DMS153 (cell line): ENCODE measurements at places on chromosomes 5 and 9.
A peak's percentile ranks its signal among the peaks of the same experiment; 100 is the strongest.

- DNase-seq = no peak
Observed at GRCh38 chr5:139565411-139566305, 4.5 kb downstream of the UBE2D2 start.

DNA sequence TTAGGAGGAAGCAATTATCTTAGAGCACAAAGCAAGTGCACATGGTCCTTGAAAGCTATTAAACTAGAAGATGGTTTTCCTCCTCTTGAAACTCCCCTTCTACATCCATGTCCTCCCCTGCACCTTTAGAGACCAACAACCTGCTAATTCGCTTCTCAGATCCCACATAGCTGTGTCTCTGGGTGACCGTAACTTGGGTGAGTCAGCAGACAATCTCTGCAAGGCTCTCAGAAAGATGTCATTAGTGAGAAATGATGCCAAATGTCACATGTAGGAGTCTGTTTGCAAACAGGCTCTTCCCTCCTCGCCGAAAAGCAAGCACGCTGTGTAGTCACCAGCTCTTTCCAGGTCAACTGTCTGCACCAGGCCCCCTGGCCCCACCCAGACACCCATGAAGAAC is 291.8 kb downstream of the SLIT3 start:
- no peak for DNase-seq

DNA sequence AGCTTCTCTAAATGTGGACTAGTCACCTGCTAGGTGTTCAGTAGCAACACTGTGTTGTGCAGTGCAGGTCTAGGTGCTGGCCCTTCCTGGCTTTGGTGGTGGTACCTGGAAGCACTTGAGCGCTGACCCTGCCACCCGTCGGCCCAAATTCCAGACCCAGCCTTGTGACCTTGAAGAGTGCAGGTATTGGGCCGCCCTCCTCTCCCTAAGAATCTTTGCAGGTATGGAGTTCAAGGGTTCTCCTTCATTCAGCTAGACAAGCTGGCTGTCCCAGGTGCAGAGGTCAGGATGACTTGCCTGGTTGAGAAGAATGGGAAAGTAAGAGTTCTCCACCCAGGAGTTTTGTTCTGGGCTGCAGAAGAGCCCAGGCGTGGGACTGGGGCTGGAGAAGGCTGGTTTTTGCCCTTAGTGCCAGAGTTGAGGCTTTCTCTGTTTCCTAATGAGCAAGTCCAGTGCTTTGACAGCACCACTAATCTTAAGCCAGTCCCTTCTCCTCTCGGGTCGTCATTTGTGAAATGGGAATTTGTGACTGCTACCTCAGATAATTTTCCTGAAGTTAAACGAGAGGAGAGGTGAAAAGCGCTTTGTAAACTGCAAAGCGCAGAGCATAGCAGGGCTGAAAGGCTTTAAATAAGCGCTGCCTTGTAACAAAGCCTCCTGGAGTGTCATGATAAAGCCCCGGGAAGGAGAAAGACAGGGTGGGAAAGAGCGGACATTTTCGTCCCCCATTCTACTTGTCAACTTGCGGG is 4.0 kb downstream of the FOXE1 start:
- DNase-seq = no peak

DNA sequence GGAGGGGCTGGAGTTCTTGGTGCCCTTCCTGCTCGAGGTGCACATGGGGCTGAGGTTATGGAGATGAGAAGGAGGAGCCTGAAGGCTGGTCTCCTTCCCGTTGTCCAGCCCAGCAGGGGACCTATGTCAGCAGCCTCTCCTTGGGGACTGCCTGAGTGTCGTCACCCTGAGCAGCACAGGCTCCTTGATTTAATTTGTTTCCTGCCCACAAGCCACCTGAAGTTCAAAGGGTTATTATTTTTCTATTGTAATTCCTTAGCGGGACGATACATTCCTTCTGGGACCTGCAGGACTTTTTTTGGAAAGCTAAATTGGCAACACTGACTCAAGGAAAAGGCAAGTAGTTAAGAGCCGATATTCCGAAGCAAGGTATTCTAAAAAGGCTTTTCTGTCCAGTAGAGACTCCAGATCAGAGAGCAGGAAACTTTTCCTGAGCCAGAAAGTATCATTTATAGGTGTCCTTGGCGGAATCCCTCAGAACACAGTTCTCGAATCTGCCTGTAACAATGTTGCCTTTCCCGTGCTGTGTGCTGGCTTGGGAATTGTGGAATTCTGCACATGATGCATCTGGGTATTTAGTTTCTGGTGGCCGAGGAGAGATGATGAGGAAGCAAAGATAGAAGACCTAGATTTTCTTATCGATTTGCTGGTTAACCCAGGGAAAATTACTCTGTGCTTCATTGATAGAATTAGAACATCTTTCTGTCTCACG is 55.4 kb downstream of the ARHGAP26 start:
- no peak for DNase-seq

DNA sequence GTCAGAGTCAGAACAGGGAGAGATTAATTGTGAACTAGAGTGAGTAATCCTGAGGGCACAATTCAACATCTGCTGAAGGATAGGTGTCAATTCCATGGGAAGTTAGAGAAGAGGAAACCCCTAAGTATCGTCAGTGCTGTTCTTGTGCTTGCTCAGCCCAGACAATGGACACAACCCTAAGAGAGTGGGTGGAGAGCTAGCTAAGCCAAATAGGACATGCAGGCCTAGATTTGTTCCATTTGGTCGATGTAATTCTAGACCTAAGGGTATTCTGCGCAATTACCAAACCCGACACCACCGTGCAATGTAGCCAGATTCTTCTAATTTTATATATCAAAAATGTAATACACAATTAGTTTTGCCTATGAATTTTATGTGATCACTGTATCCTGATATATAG is 431.6 kb downstream of the SH3GL2 start:
- no peak for DNase-seq

- DNase-seq = peak; percentile 20
Observed at GRCh38 chr9:134698587-134699342, 57.2 kb downstream of the COL5A1 start.

- DNase-seq = no peak
Observed at GRCh38 chr9:27447031-27447683, 76.9 kb upstream of the IFNK start.

DNA sequence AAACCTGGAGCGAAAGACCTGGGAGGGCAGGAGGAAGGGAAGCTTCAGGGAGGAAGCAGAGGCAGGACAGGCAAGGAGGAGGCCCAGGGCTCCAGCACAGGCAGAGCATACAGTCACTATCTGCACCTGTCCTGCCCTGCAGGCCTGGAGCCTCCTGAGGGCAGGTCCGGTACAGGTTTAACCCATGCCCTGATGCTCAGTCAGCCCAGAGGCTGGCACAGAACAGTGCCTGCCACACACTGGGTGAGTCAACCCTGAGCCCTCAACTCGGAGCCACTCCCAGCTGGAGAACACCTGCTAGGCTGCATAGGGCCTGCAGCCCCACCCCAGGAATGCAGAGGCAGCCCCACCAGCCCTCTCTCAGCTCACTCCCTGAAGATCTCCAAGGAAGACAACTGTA is 161.5 kb upstream of the PHYKPL start:
- DNase-seq = no peak

DNA sequence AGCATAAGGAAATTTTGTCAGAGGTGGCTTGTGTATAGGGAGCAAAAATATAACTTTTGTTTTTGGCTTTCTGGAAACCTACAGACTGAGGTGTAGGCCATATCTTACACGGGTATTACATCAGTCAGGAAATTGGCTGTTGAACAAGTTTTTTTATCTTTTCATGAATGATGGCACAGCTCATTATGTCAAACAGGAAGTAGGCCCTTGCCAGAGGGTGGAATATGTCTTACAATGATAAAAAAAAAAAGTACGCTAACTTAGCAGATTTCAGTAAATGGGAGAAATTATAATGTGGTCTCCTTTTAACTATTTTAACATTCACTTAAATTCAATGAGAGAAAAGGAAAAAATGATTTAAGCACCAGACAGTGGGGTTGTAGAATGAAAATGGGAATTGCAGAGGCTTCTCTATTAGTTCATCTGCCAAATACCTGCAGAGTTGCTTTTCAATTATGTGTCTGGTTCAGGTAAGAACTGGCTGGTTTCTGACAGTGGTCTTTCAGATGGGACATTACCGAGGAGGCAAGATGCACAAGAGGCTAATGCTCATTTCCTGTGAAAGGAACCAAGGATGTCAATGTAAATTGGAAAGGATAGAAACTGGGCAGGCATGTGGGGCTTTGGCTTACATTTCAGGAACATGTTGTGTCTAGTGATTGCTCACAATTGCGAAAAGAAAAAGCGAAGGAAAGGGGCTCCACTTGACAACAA is 169.9 kb downstream of the NNT start:
- DNase-seq = peak; percentile 49

DNA sequence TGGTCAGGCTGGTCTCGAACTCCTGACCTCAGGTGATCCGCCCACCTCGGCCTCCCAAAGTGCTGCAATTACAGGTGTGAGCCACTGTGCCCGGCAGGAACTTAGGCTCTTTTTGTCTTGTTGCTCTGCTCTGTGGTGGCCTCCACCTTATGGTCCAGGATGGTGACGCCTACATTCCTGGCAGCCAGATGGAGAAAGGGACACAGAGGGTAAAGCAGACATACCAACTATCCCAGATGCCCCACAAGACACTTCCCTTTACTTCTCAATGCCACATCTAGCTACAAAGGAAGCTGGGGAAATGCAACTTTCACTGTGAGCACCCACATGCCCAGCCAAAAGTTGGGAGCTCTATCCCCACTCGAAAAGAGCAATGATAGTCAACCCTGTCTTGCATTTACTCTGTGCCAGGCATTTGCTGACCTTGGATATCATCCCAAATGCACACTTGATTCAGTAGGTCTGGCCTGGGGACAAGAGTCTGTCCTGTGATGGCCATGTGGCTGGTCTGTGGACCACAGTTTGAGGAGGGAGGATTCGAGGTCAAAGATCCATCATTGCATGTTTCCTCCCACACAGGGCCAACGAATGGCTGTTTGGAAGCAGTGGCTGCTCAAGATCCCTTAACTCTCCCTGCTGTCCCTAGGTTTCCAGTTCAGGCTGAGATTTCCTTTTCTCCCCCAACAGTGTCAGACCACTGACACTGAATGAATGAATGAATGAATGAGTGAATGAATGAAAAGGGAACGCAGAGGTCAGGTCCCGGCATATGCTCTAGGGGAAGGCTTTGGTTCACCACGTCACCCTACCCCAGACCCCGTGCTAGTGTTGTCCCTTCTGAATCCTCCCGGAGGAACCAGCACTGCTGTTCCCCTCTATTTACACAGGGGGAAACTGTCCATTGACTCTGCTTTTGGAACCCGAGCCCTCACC is 1.4 kb upstream of the ERGIC1 start:
- DNase-seq = no peak

- DNase-seq = no peak
Observed at GRCh38 chr9:107153336-107153735, 129.7 kb upstream of the RAD23B start.

DNA sequence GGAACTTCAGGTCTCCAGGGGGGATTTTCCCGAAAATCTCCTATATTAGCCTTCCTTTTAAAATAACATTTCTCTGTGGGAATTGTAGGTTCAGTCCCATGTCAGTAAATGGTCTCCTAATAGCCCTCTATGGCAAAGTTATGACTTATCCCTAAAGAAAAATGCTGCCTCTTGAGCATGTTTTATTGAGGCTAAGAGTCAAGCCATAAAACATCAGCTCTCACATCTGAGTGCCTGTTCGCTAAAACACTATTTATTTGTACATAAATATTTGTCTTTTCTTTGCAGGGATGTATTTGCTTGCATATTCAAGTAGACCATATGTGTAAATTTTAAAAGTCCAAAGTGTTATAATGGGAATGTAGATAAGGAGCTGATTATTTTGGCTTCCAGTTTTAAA is 160.4 kb downstream of the PRDM6 start:
- no peak for DNase-seq

DNA sequence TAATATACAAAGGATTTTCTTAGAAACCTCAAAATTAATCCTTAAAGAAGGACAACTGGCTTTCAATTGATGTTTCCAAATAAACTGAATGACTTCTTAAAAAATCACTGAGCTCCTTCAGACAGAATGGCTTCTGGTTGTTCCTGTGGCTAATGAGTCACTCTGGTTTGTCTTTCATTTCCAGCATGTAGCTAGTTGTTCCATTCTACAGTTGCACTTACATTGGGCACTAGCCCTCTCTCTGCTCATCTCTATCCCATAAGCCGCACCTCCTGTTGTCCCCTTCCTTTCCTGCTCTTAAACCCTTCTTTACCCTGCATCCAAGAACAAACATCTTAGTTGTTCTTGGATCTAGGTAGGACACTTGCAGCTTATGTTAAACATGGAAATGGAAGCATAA is 235.3 kb upstream of the HAPLN1 start:
- no peak for DNase-seq

- DNase-seq = no peak
Observed at GRCh38 chr9:127155314-127155960, 33.0 kb upstream of the ANGPTL2 start.

DNA sequence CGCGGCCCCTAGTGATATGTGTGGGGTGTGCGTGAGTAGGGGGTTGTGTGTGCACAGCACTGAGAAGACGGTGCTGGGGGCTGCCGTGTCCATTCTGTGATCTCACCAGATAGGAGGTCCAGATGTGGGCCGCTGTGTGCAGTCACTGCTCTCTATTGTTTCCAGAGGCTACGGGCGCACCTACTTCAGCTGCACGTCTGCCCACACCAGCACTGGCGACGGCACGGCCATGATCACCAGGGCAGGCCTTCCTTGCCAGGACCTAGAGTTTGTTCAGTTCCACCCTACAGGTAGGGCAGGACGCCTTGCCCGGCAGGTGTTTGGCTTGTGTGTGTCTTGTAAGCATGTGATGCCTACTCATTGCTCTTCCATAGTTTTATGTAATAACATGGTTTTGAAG is 12.6 kb downstream of the SDHA start:
- no peak for DNase-seq

DNA sequence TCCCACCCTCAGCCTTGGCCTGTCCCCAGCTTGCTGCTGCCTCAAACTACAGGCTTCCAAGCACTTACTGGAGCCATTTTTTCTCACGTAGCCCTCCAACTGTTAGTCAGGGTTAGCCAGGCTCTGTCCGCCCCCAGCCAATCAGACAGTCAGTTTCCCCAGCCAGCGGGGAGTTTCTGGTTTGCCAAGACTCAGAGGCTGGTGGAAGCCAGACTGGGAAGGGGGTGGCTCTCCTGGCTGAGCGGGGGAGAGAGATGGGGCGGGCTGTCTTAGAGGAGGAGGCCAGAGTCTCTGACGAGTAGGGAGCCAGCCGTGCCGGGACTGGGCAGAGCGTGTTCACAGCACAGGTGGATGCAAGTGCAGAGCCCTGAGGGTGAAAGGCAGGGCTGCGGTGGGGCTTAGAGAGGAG is 15.3 kb downstream of the PROP1 start:
- DNase-seq = no peak

GRCh38 chr5:34803974-34804732 is 34.8 kb upstream of the TTC23L start:
- no peak for DNase-seq

GRCh38 chr9:12464910-12465512 is 228.2 kb upstream of the TYRP1 start:
- DNase-seq = no peak

- DNase-seq = no peak
Observed at GRCh38 chr5:38790891-38791290, 54.9 kb upstream of the OSMR start.

GRCh38 chr9:68669218-68669617 is 35.8 kb upstream of the PIP5K1B start:
- DNase-seq = peak; percentile 44

GRCh38 chr5:143396353-143396940 is 7.0 kb downstream of the NR3C1 start:
- DNase-seq = no peak
